ENCODE measurements at places on chromosomes 7 and 10.
A peak's percentile ranks its signal among the peaks of the same experiment; 100 is the strongest.

- no peak for DNase-seq
Observed at GRCh38 chr10:78764436-78764835, 304.3 kb upstream of the ZMIZ1 start.

- no peak for DNase-seq
Observed at GRCh38 chr7:156123362-156123761, 311.1 kb upstream of the SHH start.

- DNase-seq = peak; percentile 77
Observed at GRCh38 chr10:97399843-97400545, 1.1 kb downstream of the RRP12 start.

DNA sequence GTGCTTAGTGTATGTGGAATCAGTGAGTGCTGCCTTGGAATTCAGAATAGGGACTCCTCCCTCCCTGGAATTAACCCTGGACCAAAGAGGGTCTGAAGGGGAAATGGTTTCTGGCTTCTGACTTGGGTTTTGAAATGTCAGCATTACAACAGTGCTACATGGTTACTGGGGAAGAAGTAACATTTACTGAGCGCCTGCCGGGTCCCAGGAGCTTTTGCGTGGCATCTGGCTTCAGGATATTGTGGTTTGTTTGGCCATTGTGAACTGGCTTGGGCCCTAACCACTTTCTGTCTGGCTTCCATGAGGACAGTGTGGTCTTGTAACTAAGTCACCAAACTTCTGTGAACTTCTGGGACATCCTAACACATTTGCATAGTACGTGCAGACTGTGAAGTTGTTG is 21.3 kb downstream of the TSPAN15 start:
- DNase-seq = no peak

- DNase-seq = peak; percentile 60
Observed at GRCh38 chr7:24755541-24756407, 1.5 kb downstream of the GSDME start.

DNA sequence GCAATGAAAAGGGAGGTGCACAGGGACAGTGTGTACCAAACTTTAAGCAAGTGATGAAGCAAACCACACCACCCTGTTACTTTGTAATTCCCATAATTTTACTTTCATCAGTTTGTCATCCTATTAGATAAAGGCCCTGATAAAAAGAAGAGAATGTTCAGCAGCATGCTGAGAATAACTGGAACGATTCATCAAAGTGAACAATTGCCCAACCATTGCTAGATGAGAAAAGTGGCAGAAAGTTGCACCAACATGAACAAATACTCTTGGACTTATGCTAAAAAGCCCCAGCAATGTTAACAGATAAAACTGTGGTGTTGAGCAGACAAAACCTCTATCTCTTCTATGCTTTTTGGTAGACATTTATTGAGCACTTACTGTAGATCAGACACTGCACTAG is 75.5 kb upstream of the PCGF5 start:
- peak; percentile 23 for DNase-seq

Measured in EL (cell line).